ENCODE measurements at places on chromosomes 6 and 20.

- DNase-seq: peak; percentile 75
Measured at GRCh38 chr20:327186-328026, 2.1 kb downstream of the SOX12 start.

DNA sequence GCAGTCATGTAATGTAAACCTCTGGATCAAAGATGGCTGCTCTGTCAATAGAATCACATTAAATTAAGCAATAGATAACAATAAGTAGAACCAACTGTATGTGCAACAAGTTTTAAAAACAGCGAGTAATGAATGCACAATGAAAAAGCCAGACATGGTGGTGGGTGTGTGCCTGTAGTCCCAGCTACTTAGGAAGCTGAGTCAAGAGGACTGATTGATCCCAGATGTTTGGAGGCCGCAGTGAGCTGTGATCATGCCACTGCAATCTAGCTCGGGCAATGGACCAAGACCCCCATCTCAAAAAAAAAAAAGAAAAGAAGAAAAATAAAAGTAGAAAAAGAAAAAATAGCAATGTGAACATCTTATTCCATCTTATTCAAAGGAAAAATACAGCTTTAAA is 558.7 kb upstream of the MMS22L start:
- no peak for DNase-seq

DNA sequence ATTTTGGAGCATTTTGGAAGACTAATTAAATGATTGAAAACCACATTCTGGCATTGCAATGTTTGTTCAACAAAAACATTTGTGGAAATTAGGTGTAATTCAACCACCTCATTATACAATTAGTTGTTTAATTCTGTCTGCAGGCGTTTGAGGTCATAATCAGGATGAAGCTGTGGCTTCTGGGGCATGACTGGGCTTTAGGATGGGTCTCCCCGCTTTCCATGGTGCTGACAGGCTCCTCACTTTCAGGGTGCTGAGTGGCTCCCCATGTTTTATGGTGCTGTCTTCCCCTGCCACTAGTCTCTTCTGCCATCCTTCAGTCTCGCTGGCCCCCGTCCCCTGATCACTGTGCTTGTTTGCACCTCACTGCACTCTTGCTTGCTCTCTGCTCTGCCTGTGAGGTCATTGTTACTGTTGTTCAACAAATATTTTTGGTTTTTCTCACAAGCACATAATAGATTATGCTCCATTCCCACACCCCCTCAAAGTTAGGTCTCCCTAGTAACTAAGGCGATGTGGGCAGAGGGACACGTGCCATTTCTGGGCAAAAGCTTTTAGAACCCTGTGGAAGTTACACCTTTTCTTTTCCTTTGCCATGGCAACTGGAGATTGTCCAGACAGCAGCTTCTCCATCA is 25.4 kb upstream of the ZNF831 start:
- DNase-seq: no peak

GRCh38 chr6:42269553-42269952 is 51.9 kb upstream of the MRPS10 start:
- DNase-seq: no peak

- no peak for DNase-seq
Measured at GRCh38 chr20:48531505-48531904, 296.3 kb downstream of the PREX1 start.

- DNase-seq: no peak
Measured at GRCh38 chr6:11852061-11852651, 73.6 kb upstream of the ADTRP start.

DNA sequence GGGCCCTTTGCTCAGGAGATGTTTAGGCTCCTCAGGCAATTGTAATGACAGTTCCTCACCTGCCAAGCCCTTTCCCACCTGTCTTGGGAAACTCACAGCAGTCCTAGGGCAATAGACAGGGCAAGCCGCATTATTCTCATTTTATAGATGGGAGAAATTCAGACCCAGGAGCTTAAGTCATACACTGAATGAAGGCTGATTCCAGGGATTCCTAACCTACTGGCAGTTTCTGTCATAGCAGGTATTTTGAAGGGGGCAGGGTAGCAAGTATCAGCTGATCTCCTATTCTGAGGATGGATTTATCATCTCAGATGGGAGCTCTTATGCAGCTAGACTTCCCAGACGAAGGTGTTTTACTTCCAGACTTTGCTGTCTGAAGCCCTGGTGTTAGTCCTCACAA is 61.4 kb upstream of the MYL9 start:
- no peak for DNase-seq

DNA sequence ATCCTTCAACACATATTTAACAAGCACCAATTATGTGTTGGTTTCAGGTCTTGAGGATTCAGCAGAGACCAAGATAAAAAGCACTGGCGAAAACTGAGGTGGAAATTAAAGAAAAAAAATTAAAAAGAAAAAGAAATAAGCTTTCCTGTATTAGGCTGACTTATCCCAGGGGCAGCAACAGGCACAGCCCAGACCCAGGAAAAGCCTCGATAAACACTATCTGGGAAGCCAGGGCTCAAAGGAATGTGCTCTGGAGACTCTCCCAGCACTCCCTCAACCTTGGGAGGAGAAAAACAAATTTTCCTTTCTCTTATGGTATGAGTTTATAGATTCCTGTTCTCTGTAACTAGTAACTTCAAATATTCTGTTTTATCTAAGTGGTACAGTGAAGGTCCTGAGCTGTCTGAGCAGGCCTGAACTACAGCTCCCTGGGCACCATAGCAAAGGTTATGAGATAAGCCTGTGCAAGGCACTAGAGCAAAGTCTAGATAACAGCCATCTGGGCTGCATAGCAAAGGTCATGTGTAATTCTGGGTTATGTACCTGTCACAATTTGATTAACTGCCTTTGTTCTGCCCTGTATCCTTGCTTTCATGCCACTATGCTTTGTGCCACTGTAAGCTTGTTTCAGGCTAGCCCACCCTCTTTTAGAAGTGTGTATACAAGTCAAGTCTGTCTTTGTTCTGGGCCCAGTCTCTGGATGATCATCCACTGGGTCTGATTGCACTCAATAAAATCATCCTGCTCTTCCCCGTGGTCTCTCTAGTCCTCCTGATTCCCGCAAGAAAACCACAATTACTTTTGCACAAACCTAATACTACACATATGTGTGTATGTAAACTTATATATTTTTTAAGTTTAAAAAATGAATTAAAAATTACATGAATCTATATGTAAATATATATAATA is 54.0 kb downstream of the IL22RA2 start:
- no peak for DNase-seq

DNA sequence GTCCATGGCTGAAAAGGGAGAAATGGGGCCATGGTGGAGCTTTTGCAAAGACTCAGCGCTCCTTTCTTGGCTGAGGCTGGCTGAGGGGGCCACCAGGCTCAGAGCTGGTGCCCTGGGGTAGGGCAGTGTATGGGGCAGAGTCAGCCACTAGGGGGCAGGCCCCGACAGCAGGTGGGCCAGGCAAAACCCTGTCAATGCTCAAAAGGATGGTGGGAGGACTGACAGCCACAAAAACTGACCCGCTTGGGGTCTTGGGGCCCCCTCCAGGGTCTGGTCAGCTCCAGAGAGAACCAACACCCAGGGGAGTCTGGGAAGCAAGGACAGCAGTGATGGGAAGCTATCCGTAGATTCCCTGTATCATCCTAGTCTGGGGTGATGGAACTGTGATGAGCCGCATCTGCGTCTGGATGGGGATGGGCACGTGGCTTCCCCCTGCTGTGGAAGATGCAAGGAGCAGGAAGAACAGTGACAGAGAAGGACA is 306.9 kb downstream of the DHX35 start:
- DNase-seq: no peak

DNA sequence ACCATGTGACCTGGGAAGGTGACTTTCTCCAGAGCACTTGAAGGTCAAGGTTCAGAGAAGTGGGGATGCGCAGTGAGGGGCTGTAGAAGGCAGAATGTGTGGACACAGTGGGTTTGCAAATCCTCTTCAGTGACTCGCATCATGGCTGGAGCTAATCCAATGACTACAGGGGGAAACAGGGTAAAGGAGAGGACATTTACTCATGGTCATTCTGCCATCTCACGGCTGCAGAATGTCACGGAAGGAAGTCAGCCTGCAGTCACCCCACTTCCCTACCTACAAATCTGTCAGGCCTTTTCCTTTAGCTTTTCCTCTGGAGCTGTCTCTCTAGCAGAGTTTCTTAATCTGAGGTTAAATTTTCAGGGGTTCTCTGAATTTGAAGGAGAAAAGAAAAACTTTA is 337.6 kb downstream of the CDC5L start:
- no peak for DNase-seq

DNA sequence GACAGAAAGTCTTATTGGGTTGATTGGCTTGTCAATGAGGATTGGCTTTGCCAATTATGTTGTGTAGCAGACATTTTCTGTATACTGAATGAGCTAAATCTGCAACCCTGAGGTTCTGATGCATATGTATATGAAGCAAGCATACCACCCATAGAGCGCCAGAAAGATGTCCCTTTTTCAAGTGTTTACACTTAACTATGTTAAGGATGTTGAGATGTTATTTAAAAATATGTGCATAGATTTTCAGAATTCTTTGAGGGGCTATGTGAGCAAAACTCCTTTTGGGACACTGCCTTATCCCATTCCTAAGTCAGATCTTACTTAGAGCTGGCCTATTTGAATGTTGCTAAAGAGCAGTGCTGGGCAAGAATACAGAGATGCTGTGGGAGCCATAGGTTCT is 1.9 kb downstream of the AIG1 start:
- no peak for DNase-seq

DNA sequence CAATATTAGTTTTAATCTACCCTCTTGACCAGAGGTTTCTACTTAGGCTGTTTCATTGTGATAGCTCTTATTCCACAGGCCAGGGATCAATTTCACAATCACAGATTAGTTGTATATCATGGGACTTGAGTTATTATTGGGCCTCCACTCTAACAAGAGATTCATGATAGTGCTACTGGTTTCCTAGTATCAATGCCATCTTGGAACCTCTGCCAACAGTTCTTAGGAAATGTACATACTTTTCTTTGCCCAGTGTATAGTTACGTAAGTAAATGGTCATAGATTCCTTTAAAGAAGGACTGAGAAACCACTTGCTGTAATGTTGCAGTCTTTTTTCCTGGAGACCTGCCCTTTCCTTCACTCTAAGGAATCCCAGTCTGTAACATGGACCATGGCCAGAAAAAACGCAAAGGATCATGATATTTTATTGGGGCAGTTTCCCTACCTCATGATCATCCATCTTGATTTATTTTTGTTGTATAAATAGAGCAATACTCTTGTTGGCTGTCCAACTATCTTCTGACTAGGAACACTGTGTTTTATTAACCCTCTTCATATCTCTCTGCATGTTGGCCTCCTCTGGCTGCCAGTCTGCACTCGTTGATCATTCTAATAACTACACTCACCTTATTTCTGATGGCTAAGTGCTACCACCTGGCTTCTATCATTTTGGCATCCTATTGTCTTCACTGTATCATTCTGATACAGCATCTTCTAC is 38.0 kb upstream of the VGLL2 start:
- DNase-seq: no peak
